ENCODE measurements at places on chromosomes 13 and 19. TPM values are rescaled to one million over a fixed set of nuclear protein-coding genes. Genes with fewer than 3 reads are reported as not detected.

DNA sequence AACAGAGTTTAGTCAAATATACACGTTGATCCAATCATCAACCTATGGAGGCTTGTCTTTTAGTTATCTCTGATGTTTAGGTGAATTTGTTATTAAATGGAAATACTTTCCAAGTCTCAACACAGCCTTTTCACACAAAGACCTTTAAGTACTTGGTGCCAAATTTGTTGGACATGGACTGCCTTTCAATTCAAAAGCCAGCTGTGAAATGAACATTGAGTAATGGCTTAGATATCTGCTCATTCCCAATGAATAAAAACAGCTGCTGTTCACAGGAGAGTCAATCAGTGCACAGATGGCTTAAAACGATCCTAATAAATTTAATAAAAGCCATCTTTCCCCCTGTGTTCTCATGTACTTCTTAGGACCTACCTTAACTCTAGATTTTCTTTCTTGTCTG, 19.9 kb upstream of the DHRS12 start:
- peaks cover 33% of the 10 kb centered on the region for H3K27me3 ChIP-seq
- peaks cover under 1% of the 10 kb centered on the region for H3K4me1 ChIP-seq
- no peaks in the 10 kb centered on the region for H3K36me3 ChIP-seq
- H3K4me3 ChIP-seq, result no peak overlapping the region

COL4A1 gene
- 3,181 TPM for total RNA-seq

- no peaks in the 10 kb centered on the region for H3K27me3 ChIP-seq
- no peak overlapping the region for H3K4me3 ChIP-seq
- no peak overlapping the region for H3K27ac ChIP-seq
- H3K4me1 ChIP-seq, result no peaks in the 10 kb centered on the region
- DNase-seq, result no peak
- H3K36me3 ChIP-seq, result no peaks in the 10 kb centered on the region
Observed at GRCh38 chr13:83563499-83563898, 318.8 kb downstream of the SLITRK1 start.

- H3K27ac ChIP-seq, result no peak overlapping the region
- H3K4me1 ChIP-seq, result no peaks in the 10 kb centered on the region
- no peaks in the 10 kb centered on the region for H3K36me3 ChIP-seq
- H3K27me3 ChIP-seq, result peaks cover 10% of the 10 kb centered on the region
Observed at GRCh38 chr19:53898636-53899341, 10.3 kb upstream of the CACNG7 start.

RAB3A gene
- 3.2 TPM for total RNA-seq

SPRY2 gene
- total RNA-seq, result 52.0 TPM

LRRC4B gene
- 0.11 TPM for total RNA-seq

GIPR gene
- 1.3 TPM for total RNA-seq

DNA sequence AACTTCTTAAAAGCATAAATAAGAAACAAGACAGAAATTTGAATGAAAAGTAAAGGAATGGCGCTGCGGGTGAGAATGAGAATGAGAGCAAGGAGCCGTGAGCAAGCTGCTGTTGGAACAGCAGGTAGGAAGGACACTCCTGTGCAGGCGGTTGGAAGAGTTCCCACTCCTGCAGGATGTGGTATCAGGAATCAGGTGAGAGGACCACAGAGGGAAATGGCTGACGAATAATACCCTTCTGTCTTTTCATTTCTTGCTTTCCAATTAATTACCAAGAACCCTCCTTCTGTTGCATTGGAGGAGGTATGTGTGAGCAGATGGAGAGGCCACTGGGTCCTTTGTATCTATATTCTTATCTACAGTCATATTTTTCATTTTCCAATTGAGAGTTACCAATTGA, 1504.2 kb downstream of the EFNB2 start:
- no peak overlapping the region for H3K4me3 ChIP-seq
- DNase-seq, result no peak
- no peaks in the 10 kb centered on the region for H3K27me3 ChIP-seq
- H3K27ac ChIP-seq, result no peak overlapping the region

DNA sequence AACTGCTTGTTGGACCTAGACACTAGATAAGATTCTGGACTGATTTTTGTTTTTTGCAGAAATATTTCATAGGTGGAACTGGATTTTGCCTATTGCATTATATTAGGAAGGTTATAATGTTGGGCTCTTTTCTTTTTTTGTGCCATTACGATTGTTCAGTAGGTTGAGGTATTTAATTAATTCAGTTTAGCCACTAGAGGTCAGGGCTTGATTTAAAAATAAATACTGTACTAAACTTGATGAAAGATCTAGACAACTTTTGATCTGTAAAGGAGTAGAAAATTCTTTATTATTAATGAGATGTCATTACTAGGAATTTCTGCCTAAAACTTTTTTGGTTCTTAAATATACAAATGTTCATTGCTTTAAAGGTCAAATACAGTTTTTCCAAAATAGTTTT, 15.2 kb upstream of the SUPT20H start:
- no peak overlapping the region for H3K4me3 ChIP-seq
- no peak overlapping the region for H3K27ac ChIP-seq
- no peaks in the 10 kb centered on the region for H3K27me3 ChIP-seq
- no peaks in the 10 kb centered on the region for H3K4me1 ChIP-seq

GRCh38 chr13:34654203-34654602, 287.9 kb upstream of the NBEA start:
- no peaks in the 10 kb centered on the region for H3K27me3 ChIP-seq
- H3K36me3 ChIP-seq, result peaks cover 3% of the 10 kb centered on the region
- H3K27ac ChIP-seq, result no peak overlapping the region
- no peak for DNase-seq

GRCh38 chr19:56066152-56067023, 54.7 kb downstream of the ZNF787 start:
- H3K4me3 ChIP-seq, result peak overlapping the region; percentile 62
- no peaks in the 10 kb centered on the region for H3K27me3 ChIP-seq
- DNase-seq, result peak; percentile 89
- peaks cover 11% of the 10 kb centered on the region for H3K4me1 ChIP-seq
- no peaks in the 10 kb centered on the region for H3K36me3 ChIP-seq

NDUFB7 gene
- total RNA-seq, result 158 TPM

DNA sequence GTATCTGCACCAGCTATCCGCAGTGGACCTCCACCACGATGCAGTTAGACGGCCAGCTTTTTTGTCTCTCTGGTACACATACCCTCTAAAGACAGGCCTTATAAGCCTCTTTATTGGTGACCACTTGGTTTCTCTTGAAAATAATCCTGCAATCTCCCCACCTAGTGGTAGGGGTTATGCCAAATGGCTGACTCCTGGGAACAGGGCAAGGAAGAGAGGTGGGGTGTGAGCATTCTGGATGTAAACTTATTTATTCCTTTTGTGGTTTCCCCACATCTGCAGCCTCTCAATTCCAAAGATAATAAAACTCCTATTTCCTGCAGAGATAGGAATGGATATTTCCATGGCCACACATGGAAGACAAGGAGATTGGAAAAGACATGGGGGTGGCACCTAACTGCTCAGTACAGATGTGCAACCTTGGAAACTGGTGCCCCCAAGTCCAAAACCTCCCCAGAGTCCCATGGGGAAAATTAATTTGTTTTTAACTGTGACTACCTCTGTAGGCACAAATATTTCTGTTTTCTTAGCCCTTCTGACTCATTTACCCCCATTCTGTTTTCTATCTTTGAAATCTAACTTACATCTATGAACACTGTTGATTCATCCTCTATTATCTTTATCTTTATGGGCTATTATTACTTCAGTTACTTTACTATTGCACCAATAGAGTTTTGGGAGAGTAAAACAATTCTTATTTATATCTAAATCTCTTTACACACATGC, 112.7 kb upstream of the TSHZ3 start:
- H3K4me3 ChIP-seq, result no peak overlapping the region
- H3K27ac ChIP-seq, result no peak overlapping the region
- H3K27me3 ChIP-seq, result no peaks in the 10 kb centered on the region

DNA sequence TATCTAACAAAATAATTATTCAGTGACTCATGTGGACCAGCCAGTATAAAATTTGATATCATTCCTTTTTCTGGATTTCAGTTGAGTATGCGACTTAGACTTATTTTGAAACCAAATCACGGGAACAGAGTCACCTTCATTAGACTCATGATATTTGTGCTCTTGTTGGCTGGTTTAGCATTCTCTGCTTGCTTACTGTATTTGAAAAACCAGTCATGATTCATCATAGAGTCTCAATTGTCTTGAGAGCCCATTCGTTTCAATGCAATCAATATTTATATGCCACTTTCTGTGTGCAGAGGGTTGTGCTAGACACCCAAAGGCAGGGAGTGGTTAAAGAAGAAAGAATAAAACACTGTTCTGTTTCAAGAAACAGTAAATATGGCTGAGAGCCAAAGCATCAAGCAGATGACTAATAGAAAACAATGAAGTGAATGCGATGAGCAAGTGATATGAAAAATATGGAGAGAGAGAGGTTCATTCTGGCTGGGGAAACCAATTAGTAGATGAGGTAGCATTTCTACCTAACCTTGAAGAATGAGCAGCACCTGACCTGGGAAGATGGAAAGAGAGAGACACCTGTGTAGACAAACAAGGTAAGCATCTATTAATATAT, 99.6 kb upstream of the MBNL2 start:
- peak overlapping the region; percentile 11 for H3K27ac ChIP-seq
- no peaks in the 10 kb centered on the region for H3K36me3 ChIP-seq
- H3K27me3 ChIP-seq, result no peaks in the 10 kb centered on the region
- no peak overlapping the region for H3K4me3 ChIP-seq
- peaks cover 56% of the 10 kb centered on the region for H3K4me1 ChIP-seq

DNA sequence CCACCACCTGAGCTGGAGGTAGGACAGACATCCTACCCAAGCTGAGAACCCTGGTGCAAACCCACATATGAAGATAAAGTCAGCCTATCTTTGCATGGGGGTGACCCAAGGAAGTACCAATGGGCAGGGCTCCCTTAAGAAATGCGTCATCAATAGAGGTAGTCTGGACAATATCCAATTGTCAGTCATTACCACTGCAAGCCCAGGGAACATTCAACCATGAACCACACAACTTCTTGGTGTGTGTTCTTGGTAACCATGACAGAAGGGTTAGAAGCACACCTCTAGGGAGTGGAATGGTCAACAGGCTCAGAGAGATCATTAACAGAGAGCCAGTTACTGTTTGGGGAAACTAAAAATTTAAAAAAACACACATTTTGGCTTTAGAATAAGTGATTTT, 34.7 kb upstream of the DOCK9 start:
- no peaks in the 10 kb centered on the region for H3K36me3 ChIP-seq
- DNase-seq, result no peak
- H3K27ac ChIP-seq, result no peak overlapping the region
- no peak overlapping the region for H3K4me3 ChIP-seq
- no peaks in the 10 kb centered on the region for H3K27me3 ChIP-seq
- peaks cover 11% of the 10 kb centered on the region for H3K4me1 ChIP-seq

- no peak for DNase-seq
- H3K4me3 ChIP-seq, result no peak overlapping the region
- H3K27me3 ChIP-seq, result peaks cover 30% of the 10 kb centered on the region
- H3K36me3 ChIP-seq, result peaks cover 3% of the 10 kb centered on the region
- no peak overlapping the region for H3K27ac ChIP-seq
Observed at GRCh38 chr13:114185182-114185971, 6.3 kb downstream of the CFAP97D2 start.

DNA sequence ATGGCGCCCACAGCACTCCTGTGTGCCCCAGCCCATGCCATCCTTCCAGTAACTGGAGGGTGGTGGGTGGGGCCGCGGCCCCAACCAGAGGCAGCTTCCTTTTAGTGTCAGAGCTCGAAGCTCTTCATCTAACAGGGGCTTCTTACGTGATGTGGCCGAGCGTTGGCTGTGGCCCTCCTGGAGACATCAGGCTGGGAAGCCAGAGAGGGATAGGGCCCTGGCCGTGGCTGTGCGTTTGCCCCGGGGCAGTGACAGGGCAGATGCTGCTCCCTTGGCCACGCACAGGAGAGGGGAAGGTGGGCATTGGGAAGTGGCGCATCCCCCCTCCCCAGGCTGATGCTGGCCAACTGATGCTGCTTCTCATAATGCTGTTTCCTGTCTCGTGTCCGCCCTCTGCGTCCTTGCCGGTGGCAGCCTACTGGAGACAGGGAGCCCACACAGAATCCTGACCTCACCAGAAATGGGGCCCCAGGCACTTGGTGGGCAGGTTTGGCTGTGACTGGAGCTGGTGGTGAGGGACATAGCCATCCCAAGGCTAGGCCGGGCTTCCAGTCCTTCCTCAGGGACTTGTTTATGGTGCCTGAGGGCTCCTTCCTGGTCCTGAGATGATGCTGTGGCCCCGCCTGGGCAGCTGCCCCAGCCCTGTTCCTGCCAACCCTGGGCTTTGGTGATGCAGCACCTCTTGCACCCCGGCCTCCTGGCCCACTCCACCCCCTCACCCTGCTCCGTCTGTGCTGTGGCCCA, 34.3 kb downstream of the ATP4B start:
- H3K4me1 ChIP-seq, result peaks cover 20% of the 10 kb centered on the region
- no peak overlapping the region for H3K27ac ChIP-seq
- no peak overlapping the region for H3K4me3 ChIP-seq
- DNase-seq, result no peak
- no peaks in the 10 kb centered on the region for H3K27me3 ChIP-seq
- peaks cover 19% of the 10 kb centered on the region for H3K36me3 ChIP-seq

CEACAM5 gene
- total RNA-seq, result not detected

GRCh38 chr13:112587764-112588489, at the start of gene TUBGCP3:
Gene TUBGCP3 (minus strand): TSS chr13:112588153. CDS start chr13:112587980, 173 bp downstream.
- H3K36me3 ChIP-seq, result no peaks in the 10 kb centered on the region
- H3K4me3 ChIP-seq, result peak within 1 kb of the TSS; percentile 90
- peak; percentile 93 for DNase-seq
- peaks cover 17% of the 10 kb centered on the region for H3K4me1 ChIP-seq

DNA sequence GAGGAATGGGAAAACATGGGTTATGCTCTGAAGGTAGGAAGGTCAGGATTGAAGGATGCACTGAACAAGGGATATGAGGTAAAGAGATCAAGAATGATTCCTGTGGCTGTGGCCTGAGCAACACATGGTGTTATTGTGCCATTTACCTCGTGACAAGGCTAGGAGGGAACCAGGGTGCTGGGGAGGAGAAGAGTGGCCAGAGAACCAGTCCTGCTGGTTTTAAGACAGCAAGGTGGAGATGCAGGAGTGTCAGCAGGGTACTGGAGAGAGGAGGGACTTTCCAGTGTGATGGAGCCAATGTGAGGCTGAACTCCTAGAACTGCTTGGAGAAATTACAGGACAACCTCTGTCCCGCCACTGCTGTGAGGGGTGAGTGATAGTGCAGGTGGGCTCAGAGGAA, 282.4 kb downstream of the MYO16 start:
- H3K4me3 ChIP-seq, result no peak overlapping the region
- DNase-seq, result no peak
- peaks cover 26% of the 10 kb centered on the region for H3K4me1 ChIP-seq
- peaks cover 15% of the 10 kb centered on the region for H3K27me3 ChIP-seq

ZNF229 gene
- total RNA-seq, result 4.6 TPM

APC2 gene
- 1.5 TPM for total RNA-seq

ERFL gene
- 0.29 TPM for total RNA-seq

TPTE2 gene
- total RNA-seq, result not detected

DNA sequence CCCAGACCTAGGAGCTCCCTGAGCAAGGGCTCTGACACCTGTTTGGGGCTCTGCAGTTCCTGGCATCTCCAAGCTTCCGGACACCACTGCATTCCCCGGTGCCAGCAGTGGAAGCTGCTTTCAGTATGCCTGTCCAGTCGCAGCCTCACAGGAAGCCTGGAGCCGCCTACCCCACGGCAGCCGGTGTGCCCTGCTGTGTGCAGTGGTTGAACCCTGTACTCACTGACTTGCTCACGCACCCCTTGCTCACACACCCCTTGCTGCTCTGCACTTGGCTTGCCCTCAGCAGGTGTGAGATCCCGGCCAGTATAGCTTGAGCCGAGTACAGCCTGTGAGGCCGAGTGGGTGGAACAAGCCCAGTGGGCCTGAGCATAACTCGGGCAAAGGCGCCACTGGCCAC, 70.3 kb downstream of the PIBF1 start:
- no peaks in the 10 kb centered on the region for H3K4me1 ChIP-seq
- no peak overlapping the region for H3K4me3 ChIP-seq
- H3K27ac ChIP-seq, result no peak overlapping the region

GRCh38 chr13:109720758-109721184, 65.6 kb downstream of the IRS2 start:
- no peak overlapping the region for H3K4me3 ChIP-seq
- no peaks in the 10 kb centered on the region for H3K36me3 ChIP-seq

IQCN gene
- 6.9 TPM for total RNA-seq
